Suprapubic skin (tissue), 4 donors: ENCODE measurements at places on chromosomes 1 and 21.

- DNase-seq, result no peak
Observed at GRCh38 chr1:5645929-5646328, 346.3 kb downstream of the NPHP4 start.

- DNase-seq, result no peak
Observed at GRCh38 chr1:245812278-245812677, 657.5 kb downstream of the KIF26B start.

GRCh38 chr21:35906586-35906985 is 153.7 kb downstream of the SETD4 start:
- no peak for DNase-seq

DNA sequence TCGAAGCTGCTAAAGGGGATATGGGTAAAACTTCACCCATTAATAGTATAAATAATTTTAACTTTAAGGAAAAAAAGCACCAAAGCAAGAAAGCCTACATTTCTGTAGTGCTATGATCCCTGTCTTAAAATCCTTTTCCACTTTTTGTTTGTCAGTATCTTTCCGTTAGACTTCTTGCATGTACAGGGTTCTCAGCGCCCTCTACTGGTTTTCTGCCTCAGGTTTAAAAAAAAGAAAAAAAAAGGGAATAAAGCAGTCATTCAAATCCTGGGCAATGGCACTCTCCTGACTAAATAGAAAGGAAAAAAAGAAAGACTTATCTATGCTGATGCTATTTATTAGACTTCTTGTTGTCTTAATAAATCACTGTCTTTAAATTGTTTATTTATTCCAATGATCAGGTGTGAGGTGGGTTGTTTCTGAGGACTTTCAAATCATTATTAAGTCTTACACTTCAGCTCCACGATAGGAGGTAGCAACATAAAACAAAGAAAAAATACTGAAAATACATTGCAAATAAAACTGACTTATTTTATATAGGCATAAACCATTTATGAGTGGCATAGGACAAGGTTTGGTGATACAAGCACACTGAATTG is 475.4 kb upstream of the NR5A2 start:
- DNase-seq, result no peak

DNA sequence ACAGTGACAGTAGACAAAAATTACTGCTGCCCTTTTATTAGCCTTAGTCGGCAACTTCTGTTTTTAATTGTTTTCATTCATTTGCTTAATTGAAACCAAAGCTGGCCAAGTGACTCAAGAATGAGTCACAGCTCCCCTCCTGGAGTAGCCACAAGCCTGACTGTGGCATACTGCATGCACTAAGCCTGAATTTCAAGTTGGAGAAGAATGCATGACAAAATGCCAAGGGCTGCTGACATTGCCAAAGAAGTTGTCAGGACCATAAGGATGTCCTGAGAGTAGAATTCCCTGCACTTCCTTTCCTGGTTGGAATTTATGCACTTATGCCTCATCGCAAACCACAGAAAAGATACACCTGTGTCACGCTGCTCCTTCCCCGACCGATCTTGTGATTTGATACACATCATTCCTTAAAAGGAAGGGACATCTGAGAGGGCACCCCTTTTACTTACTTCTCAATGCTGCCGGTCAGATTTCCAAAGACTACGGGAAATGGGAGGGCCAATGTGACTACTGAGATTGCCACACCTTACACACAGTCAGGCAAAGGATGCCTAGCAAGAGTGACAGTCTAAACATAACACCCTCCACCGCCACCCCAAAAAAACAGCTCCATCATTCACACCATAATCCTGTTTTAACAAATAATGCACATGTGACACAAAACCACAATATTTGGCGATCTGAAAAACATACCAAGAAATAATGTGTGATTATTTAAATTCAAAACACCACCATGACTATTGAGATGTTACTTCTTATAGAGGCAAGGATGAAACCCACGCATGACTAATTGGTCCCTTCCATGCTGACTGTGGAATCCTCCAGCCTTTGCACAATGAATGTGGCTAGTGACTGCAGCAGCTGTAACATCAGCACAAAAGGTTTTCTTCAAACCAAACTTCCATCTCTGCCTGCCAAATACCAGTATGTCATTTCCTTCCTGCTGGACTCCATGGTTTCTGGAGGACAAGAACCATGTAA is 28.2 kb downstream of the VAV3 start:
- DNase-seq, result peak; percentile 82

- DNase-seq, result no peak
Observed at GRCh38 chr1:78143152-78143551, 97.4 kb downstream of the GIPC2 start.

- DNase-seq, result no peak
Observed at GRCh38 chr21:29647353-29647781, 292.4 kb downstream of the GRIK1 start.

DNA sequence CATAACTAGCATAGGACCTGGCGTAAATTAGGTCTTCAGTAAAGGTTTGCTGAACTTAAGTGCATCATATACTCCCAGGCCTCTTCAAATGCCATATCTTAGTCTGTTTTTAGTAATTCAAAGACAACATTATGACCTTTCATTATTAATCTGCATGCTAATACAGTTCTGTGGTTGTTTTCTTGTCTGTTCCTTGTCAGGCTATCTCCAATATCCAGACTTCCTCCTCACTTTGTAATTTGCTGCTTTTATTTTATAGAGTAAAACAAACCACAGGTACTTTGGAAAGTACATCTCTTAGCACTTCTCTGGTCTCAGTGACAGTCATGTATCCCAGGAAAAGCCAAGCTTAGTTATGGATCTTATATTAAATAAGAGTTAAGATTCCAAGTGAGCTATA is 65.1 kb upstream of the BMP8A start:
- DNase-seq, result no peak

GRCh38 chr1:207868774-207869721 is 41.9 kb downstream of the CD34 start:
- peak; percentile 86 for DNase-seq

- DNase-seq, result no peak
Observed at GRCh38 chr1:228921481-228921880, 186.2 kb downstream of the RHOU start.

DNA sequence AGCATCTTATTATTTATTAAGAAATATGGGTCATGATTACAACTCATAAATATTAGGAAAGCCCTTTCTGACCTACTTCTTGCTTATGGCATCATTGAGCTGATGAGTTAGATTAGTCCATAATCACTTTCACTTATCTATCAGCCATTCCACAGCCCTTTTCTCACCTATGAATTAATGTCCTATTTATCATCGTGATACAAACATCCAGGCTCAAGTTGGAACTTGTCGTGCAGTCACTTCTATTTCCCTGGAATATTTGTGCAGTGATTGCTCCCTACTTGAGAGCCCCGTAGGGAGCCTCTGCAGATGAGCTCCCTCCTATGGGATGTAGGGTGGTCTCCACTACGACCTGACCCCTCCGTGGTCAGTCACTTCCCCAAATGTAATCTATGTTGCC is 8.1 kb upstream of the F3 start:
- no peak for DNase-seq

DNA sequence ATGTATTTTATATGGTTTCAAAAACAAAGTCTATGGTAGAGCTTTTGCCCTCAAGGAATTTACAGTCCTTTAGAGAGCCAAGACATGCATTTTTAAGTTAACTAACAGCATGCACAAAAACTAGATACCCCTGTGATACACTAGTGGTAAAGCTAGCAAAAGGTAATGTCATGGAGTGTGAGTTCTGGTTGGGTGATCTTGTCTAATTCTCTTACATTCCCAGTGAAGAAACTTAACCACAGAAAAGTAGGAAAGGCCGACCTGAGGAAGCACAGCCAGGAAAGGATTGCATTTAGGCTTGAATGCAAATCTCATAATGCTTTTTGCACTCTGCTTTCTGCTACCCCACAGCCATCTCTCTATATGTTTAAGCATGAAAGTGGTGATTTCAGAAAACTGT is 202.2 kb downstream of the ROR1 start:
- no peak for DNase-seq

- DNase-seq, result no peak
Observed at GRCh38 chr1:159428536-159428935, 3.5 kb upstream of the OR10J4 start.

GRCh38 chr1:180243517-180244221 is 13.6 kb downstream of the LHX4 start:
- DNase-seq, result no peak

DNA sequence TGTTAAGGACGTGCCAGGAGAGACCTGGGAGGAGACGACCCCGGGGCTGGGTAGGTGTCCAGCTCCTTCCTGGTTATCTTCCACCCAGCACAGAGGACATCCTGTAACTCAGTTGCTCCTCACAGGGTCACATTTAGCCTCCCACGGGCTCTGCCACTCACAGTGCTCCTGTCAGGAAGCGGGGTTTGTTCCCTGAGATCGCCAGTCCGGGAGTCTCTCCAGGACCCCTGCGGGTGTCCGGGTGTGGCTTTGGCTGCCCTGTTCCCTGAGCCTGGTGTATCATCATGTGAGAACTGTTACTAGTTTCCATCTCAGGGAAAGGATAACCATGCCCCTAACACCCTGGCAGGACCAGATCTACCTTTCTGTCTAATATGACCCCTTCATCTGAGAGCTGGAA is 158.2 kb upstream of the RUNX1 start:
- peak; percentile 61 for DNase-seq

DNA sequence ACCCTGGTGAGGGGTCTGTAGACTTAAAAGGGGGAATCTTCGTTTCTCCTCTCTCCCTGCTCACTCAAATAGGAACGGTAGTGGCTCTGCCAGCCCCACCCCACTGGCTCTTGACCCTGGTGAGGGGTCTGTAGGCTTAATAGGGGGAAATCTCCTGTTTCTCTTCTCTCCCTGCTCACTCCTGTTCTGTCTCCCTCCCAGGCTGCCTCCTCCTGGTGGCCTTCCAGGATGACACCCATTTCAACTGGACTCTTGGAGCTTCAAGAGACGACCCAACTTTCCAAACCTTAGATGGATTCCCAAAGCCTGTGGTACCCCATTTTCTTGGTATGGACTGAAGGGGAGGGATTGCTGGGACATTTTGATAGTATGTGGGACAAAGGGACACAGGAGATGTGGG is 1.4 kb upstream of the EPHB2 start:
- DNase-seq, result no peak

GRCh38 chr21:43262427-43262826 is 93.6 kb downstream of the CRYAA start:
- no peak for DNase-seq

DNA sequence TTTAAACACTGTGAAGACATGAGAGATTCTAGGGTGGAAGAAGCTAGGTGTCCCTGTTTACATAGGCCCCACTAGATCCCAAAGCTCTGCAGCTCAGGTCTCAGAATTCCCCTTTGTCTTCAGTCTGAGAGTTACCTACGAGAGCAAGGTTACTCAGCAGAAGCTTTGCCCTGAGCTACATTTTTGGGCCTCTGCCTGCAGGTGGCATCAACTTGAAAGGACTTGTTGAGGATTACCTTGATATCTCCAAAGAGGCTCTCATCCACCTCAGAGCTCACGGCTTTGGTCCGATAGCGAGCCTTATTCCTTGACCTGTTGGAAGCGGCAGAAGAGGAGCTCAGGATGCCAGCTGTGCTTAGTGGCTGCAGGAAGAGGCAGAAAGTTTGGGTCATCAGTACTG is 7.0 kb downstream of the CFAP45 start:
- DNase-seq, result no peak

- DNase-seq, result no peak
Observed at GRCh38 chr1:204443871-204444581, 32.4 kb upstream of the PPP1R15B start.

DNA sequence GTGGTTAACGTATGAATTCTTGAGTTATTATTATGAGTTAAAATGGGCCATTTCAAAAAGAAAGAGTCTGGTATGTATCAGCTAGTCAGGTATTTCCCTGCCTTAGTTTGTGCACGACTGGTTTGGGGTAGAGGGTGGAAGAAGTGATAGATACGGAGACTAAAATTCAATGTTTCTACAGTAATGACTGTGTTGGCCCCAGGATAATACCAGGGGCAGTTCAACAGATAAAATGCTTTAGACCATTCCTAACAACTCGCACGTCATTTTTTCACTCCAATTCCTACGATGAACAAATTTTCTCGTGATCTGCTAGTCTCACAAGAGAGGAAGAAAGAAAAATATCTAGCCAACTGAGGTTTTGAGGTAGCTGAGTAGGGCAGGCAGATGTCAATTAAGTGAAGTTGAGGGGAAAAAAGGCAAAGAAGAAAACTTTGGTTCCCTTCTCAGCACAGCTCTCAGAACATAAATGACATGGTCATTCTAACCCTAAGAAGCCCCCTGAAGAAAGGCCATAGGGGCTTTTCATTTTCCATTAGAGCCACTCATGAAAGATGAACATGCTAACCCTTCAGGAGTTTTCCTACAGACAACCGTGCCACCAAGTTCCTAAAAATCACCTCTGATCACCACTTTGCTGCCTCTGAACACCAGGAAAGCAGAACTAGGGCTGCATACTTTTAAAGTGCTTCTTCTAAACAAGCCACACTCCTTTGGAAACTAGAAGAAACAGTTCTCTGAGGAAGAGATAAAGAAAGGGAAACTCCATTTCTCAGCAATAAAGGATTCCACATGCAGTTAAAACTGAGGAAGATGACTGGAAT is 5.6 kb downstream of the MCOLN2 start:
- DNase-seq, result no peak

- peak; percentile 85 for DNase-seq
Observed at GRCh38 chr1:23544444-23545389, 13.7 kb upstream of the E2F2 start.

DNA sequence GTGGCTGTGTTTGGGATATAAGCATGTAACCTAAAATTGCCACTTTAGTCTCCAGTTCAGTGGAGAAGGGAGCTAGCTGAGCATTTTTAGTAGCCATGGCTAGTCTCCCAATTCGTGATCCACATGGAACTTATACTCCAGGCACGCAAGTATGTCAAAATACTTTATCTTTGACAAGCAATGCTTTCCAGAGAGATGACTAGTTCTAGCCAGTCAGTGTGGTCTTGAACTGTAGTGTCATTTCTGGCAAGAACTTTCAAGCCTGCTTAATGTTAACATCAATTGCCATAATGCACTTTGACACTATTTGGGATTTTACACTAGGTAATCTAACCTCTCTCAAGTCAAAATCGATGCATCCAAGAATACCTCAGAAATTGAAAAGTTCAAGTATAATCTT is 660.0 kb downstream of the PTPRC start:
- no peak for DNase-seq

GRCh38 chr21:31133243-31133830 is 95.1 kb upstream of the KRTAP19-8 start:
- no peak for DNase-seq

GRCh38 chr1:160373696-160374095 is 6.8 kb downstream of the NHLH1 start:
- DNase-seq, result no peak

GRCh38 chr1:186212568-186213224 is 162.4 kb downstream of the TPR start:
- DNase-seq, result no peak

GRCh38 chr1:174274452-174274851 is 115.1 kb downstream of the RABGAP1L start:
- DNase-seq, result no peak

GRCh38 chr1:216310776-216311175 is 112.5 kb downstream of the USH2A start:
- no peak for DNase-seq

- DNase-seq, result no peak
Observed at GRCh38 chr1:178997428-178997827, 28.3 kb upstream of the FAM20B start.

GRCh38 chr1:58882322-58882948 is 98.6 kb upstream of the JUN start:
- no peak for DNase-seq
